ENCODE measurements at places on chromosomes 7 and 10.

DNA sequence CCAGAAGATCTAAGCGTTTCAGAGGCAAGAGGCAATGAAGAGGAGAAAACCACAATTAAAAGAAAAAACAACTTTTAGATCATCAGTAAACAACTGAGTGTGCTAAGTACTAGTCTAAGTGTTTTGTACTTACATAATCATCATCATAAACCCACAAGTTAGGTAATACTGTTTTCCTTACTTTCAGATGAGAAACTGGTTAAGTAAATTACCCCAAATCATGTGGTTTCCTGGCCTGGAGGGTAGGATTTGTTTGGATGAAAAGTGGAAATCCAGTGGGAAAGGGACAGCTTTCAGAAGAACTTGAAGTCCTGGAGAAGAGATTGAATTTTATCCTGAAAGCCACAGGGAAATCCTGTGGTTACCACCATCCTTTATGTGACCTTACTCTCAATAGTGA lies 463.3 kb downstream of the LRMDA start:
- no peak for DNase-seq

GRCh38 chr7:137873524-137873923 lies 26.8 kb upstream of the DGKI start:
- DNase-seq: no peak

DNA sequence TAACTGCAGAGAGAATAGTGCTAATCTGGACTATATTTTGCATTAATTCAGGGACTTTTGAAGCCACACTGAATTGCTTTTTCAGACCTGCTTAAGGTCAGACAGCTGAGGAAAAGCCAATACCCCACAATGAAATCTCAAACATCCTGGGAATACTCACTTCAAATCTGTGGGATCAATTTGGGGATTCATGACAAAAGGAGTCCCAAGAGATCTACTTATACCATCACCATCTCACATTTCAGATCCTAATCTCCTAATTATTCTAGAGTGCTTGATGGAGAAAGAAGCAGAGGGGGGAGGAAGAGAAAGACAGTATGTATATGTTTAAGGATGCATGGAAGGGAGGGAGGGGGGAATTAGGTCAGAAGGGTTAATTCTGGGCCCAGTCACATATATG lies 202.2 kb downstream of the CACNA2D1 start:
- DNase-seq: no peak

DNA sequence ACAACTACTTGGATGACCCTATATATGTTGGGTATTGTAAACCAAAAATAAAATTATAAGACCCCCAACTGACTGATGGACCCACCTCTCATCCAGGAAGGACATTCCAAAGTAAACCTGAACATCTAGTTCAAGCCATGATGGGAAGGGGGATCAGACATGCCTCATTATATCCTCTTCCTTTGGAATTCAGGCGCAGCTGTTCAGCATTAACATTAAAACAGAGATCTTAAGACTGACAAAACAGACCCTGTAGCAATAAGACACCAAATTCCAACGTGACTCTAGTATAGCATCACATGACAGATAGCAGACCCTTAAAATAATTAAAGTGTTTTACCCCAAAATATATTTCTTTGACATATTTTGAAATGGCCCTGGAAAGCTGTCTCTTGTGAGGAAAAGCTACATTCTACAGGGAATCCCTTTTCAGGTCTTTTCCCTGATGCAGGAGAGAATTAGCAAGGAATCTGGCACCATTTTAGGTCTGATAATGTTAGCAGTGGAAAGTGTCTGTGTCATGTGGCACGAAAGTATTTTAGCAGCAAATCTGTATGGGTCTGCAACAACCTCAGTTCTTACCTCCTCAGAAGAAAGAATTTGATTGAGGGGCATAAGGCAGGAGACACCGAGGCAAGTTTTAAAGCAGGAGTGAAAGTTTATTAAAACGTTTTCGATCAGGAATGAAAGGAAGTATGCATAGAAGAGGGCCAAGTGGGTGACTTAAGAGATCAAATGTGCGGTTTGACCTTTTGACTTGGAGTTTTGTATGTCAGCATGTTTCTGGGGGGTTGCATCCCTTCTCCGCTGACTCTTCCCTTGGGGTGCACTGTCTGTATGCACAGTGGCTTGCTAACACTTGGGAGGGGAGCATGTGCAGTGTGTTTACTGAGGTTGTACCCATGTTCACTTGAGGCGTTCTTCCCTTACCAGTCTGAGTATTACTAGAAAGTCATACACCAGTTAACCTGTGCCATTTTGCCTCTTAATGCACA lies 236.6 kb upstream of the PPP1R3A start:
- DNase-seq: no peak

GRCh38 chr10:36542493-36542892 lies 582.9 kb upstream of the ANKRD30A start:
- DNase-seq: no peak

GRCh38 chr7:103123529-103123928 lies 25.4 kb downstream of the NAPEPLD start:
- no peak for DNase-seq

DNA sequence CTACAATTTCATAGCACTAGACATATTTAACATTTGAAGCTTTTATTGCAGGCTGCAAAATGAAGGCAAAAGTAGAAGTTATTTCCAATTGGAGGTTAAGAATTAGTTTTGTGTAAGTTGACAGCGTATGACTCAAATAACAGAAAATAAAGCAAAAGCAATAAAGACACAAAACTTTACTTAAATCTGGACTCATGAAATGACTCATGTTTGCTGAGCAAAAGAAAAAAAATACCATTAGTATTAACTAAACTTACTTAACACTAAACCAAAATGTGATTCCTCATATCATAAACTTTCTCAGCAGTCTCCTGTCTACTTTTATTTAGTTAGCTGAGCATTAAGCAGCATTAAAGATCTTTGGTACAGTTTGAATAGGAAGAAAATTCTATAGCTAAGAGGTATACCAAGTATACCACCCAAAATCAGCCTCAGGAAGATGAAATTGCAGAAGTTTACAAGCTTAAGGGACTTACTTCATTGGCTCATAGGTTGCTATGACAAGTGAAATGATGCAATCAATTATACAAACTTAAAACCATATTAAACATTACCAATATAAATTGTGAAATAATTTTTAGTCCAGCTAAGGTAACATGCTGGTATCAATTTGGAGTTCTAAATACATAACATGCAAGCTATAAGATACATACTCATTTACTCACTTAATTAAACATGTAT lies 1131.4 kb downstream of the XPNPEP1 start:
- DNase-seq: no peak

DNA sequence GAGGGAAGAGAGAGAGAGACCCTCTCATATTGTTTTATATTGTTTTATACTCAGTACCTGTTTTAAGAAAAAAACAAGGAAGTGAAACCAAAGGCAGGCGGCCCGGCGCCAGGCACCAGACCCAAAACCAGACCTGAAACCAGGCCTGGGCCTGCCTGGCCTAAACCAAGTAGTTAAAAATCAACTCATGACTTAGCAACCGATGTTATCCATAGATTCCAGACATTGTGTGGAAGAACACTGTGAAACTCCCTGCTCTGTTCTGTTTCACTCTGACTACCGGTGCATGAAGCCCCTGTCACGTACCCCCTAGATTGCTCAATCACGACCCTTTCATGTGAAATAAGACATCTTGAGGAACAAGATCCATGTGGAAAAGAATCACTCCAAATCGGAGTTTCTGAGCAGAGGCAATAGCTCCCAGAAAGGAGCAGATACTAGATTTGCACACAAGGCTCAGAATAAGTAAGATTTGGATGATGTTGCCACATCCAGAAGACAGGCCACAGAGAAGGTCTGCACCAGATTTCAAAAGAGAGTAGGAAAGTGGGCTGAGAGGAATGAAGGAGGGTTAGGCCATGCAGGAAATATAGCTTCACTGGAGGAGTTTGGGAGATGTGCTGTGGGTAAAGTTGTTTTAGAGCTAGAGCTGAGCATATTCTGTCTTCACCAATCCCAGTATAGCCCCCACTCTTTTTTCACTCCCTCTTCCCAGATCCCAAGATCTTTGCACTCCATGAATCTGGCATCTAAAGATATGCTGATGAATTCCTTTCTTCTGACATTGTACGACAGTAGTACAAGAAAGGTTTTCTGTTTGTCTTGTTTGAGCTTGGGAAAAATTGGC lies 8.8 kb upstream of the ZNF248 start:
- DNase-seq: no peak

GRCh38 chr7:96770758-96771157 lies 61.1 kb upstream of the SEM1 start:
- no peak for DNase-seq

- DNase-seq: no peak
Observed at GRCh38 chr10:70139997-70140250, 6.6 kb downstream of the TYSND1 start.

GRCh38 chr7:123865517-123866117 lies 20.6 kb downstream of the HYAL4 start:
- DNase-seq: no peak

GRCh38 chr10:110500515-110500905 lies 2.8 kb downstream of the DUSP5 start:
- no peak for DNase-seq
